ENCODE measurements at places on chromosomes 6 and 20. TPM values are rescaled to one million over a fixed set of nuclear protein-coding genes. Genes with fewer than 3 reads are reported as not detected.

SEL1L2 gene
- not detected for polyA plus RNA-seq

GRCh38 chr6:105897131-105897530, 189.0 kb upstream of the PRDM1 start:
- H3K4me3 ChIP-seq: no peak overlapping the region
- H3K4me1 ChIP-seq: no peaks in the 10 kb centered on the region
- DNase-seq: no peak
- no peaks in the 10 kb centered on the region for H3K27me3 ChIP-seq
- H3K27ac ChIP-seq: no peak overlapping the region

DNA sequence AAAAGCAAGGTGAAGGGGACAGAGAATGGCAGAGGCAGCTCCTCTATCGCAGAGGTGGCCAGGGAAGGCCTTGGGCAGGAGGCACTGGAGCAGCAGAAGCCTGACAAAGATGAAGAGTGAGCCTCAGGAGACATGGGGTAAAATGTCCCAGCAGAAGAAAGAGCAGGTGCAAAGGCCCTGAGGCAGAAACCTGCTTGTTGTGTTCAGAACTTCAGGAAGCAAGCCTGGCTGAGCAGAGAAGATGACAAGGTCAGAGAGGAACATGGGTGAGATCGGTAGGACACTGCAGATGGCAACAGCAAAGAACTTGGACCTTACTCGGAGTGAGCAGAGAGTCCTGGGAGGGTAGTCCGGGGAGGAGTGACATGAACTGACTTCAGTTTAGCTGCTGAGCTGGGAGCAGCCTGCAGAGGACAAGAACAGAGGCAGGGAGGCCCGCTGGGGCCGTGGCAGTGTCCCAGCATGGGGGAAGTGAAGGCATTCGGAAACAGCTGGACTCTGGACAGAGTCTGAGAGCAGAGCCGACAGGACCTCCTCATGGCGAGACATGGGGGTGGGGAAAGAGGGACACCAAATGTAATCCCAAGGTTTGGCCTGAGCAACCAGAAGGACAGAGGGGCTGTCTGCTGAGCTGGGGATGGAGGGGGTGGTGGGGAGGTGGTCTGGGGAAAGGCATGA, 106.3 kb downstream of the PREX1 start:
- H3K4me3 ChIP-seq: no peak overlapping the region
- H3K27me3 ChIP-seq: no peaks in the 10 kb centered on the region
- no peak for DNase-seq
- peaks cover 65% of the 10 kb centered on the region for H3K4me1 ChIP-seq
- H3K36me3 ChIP-seq: peaks cover 24% of the 10 kb centered on the region

GRCh38 chr20:14259689-14260088, 77.7 kb downstream of the FLRT3 start:
- no peak overlapping the region for H3K4me3 ChIP-seq
- H3K27me3 ChIP-seq: no peaks in the 10 kb centered on the region
- no peaks in the 10 kb centered on the region for H3K36me3 ChIP-seq
- H3K4me1 ChIP-seq: no peaks in the 10 kb centered on the region

DNA sequence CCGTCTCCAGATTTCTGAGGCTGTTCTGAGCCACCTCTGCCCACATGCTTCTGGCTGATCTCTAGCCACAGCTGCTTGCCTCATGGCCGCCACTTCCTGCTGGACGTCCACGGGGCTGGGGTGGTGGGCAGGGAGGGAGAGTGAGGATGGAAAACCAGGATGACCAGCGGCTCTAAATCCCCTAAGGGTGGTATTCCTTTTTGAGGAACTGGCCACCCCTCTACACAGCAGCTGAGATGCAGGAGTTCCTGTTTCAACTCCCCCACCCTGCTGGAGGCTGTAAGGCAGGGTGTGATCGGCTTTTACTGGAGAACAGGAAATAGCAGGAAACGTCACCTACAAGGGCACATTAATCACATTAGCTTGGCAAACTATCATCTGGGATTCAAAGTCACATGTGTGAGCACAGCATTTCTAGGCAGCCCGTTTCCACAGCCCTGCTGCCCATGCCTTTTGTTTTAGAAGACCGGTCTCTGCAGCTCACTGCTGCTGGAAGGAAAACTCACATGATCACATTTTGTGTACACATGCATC, 181.6 kb upstream of the ECI2 start:
- H3K36me3 ChIP-seq: no peaks in the 10 kb centered on the region
- no peak for DNase-seq
- H3K4me3 ChIP-seq: no peak overlapping the region
- H3K4me1 ChIP-seq: no peaks in the 10 kb centered on the region

DCDC2 gene
- not detected for polyA plus RNA-seq

DNA sequence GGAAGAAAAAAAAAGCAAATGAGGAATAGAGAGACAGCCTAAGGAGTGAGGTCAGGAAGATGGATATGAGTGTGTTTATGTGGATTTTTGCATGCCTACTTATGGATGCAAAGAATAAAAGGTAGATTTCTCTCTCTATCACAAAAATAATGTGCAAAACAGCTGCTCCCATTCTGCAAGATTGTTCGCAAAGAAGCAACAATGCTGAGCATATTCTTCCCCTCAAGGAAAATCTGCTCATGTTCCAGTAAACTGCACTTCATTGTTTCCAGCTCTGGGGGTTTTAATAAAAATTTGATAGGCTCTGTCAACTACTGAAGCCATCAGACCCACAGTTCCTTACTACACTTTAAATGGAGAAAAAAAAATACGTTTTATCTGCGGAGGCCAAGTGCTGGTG, 177.3 kb downstream of the COL9A1 start:
- DNase-seq: no peak
- H3K36me3 ChIP-seq: no peaks in the 10 kb centered on the region
- no peaks in the 10 kb centered on the region for H3K4me1 ChIP-seq
- no peak overlapping the region for H3K27ac ChIP-seq

SIM1 gene
- not detected for polyA plus RNA-seq

GRCh38 chr6:12379181-12379580, 89.0 kb downstream of the EDN1 start:
- no peaks in the 10 kb centered on the region for H3K4me1 ChIP-seq
- no peaks in the 10 kb centered on the region for H3K36me3 ChIP-seq
- no peak overlapping the region for H3K27ac ChIP-seq
- no peaks in the 10 kb centered on the region for H3K27me3 ChIP-seq

GRCh38 chr20:20593447-20594170, 118.8 kb downstream of the RALGAPA2 start:
- H3K36me3 ChIP-seq: no peaks in the 10 kb centered on the region
- no peak overlapping the region for H3K27ac ChIP-seq
- H3K4me3 ChIP-seq: no peak overlapping the region
- DNase-seq: no peak

GRCh38 chr6:157861184-157861583, 38.1 kb downstream of the SNX9 start:
- H3K4me1 ChIP-seq: peaks cover 30% of the 10 kb centered on the region
- no peak overlapping the region for H3K27ac ChIP-seq
- DNase-seq: no peak
- H3K36me3 ChIP-seq: no peaks in the 10 kb centered on the region

HTR1E gene
- not detected for polyA plus RNA-seq

DNA sequence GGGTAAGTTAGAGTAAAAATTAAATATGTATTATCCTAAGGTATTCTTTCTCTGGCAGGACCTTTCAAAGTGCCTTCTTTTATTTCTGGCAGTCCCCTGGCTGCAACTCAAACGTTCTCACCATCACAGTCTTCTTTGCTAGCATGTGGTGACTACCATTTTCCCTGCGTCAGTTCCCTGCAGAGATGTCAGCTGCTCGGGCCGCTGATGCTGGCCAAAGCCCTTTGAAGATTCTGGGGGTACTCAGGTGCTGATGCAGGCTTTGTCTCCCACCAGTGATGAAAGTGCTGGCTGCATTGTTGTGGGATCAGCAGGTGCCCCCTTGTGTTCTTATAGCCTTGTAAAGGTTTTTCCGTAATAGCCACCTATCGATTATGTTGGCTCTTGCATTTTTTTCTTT, 140.1 kb downstream of the BTBD3 start:
- no peaks in the 10 kb centered on the region for H3K4me1 ChIP-seq
- no peak for DNase-seq
- no peaks in the 10 kb centered on the region for H3K27me3 ChIP-seq
- H3K4me3 ChIP-seq: no peak overlapping the region
- H3K36me3 ChIP-seq: no peaks in the 10 kb centered on the region
- H3K27ac ChIP-seq: no peak overlapping the region

DNA sequence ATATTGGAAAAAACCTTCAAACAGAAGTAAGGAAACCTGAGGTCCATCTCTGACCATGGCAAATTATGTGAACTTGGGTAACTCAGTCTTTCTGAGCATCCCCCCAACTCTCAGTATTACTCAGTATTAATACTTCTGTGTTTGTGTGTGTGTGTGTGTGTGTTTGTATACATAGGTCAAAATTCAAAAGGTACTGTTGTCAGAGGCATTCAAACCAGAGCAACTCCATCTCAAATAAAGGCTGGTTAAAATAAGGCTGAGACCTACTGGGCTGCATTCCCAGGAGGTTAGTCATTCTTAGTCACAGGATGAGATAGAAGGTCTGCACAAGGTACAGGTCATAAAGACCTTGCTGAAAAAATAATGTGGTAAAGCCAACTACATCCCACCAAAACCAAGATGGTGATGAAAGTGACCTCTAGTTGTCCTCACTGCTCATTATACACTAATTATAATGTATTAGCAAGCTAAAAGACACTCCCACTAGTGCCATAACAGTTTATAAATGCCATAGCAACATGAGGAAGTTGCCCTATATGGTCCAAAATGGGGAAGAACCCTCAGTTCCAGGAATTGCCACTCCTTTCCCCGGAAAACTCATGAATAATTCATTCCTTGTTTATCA, 33.3 kb upstream of the SLC22A16 start:
- DNase-seq: no peak
- H3K36me3 ChIP-seq: no peaks in the 10 kb centered on the region
- H3K27me3 ChIP-seq: no peaks in the 10 kb centered on the region
- no peak overlapping the region for H3K4me3 ChIP-seq
- H3K27ac ChIP-seq: no peak overlapping the region

LRRC1 gene
- polyA plus RNA-seq: 1.6 TPM

DNA sequence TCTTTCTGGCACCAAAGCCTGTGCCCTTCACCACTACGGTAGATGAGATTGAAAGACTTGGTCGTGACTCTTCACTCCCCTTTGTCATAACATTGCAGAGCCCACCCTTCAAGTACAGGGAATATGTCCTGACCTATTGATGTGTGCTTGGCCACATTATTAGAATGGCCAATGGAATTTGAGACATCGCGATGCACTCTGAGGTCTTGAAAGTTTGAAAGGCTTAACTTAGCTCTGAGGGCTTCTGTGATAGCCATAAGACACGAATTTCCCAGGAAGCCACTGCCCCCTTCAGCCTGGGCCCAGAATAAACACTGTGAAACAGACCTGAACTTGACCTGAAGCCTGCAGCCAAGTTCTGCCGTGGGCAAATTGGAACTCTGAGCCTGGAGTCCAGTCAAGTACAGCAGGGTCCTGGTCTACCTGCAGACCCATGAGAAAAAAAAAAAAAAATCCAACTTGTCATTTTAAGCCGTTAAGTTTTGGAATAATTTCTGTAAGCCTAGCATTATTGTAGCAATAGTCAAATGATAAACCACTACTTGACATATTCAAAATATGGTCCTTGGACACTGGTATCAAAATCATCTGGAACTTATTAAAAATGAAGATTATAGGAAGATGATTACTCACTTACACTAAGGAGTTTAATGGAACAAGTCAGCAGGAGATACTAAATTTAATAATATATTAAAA, 36.9 kb upstream of the TRAF3IP2 start:
- no peak for DNase-seq
- H3K27me3 ChIP-seq: no peaks in the 10 kb centered on the region
- no peak overlapping the region for H3K4me3 ChIP-seq
- no peak overlapping the region for H3K27ac ChIP-seq
- no peaks in the 10 kb centered on the region for H3K4me1 ChIP-seq

- no peak overlapping the region for H3K27ac ChIP-seq
- H3K27me3 ChIP-seq: no peaks in the 10 kb centered on the region
- H3K36me3 ChIP-seq: no peaks in the 10 kb centered on the region
- DNase-seq: no peak
These were observed 4.4 kb downstream of the SMIM13 start for GRCh38 chr6:11098004-11098403.

- no peak overlapping the region for H3K4me3 ChIP-seq
- no peaks in the 10 kb centered on the region for H3K36me3 ChIP-seq
- peaks cover 11% of the 10 kb centered on the region for H3K4me1 ChIP-seq
These were observed 49.1 kb downstream of the AKAP12 start for GRCh38 chr6:151288712-151289398.

Measured in CD8-positive, alpha-beta memory T cell (primary cell).